ENCODE measurements at places on chromosomes 16 and 17. TPM values are rescaled to one million over a fixed set of nuclear protein-coding genes. Genes with fewer than 3 reads are reported as not detected.

The KRT32 gene
- polyA plus RNA-seq, result not detected

The GJC1 gene
- polyA plus RNA-seq, result 3.9 TPM

DNA sequence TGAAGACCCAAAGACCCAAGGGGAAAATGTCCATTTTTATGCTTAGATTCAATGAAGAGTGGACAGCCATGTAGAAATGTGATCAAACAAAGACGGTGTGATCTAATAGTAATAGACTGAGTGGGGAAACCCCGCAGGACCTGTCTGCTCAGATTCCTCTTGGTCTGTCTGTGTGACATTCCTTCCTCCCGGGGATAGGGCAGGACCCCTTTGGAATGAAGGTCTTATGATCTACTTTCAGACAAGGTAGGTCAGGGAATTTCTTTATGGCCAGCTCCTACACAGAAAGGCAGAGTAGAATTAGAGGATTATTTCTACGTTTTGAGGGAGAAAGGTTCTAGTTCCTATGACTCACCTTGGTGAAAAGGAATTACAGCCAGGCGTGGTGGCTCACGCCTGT lies 267.6 kb downstream of the STX8 start:
- no peak for DNase-seq
- H3K27me3 ChIP-seq, result no peaks in the 10 kb centered on the region
- H3K27ac ChIP-seq, result no peak overlapping the region
- no peaks in the 10 kb centered on the region for H3K36me3 ChIP-seq
- no peak overlapping the region for H3K4me3 ChIP-seq

DNA sequence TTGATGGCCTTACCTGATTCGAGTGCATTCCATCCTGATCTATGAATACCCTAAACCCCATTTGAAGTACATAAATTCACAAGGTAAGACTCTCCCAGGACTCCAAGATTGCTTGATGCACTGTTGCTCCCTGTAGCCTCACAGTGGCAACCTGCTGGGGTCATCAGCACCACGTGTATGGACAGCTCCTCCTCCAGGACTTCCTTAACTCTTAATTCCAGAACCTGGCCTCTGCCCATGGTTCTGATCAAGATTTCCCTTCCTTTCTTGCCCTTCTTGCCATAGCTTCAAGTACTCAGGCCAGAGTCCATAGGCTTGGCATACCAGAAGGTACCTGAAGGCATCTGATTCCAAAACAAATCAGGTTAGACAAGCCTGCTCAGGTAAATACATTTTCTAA lies 34.0 kb upstream of the NLK start:
- DNase-seq, result peak; percentile 64
- no peak overlapping the region for H3K27ac ChIP-seq
- no peaks in the 10 kb centered on the region for H3K36me3 ChIP-seq
- H3K4me1 ChIP-seq, result no peaks in the 10 kb centered on the region
- H3K4me3 ChIP-seq, result no peak overlapping the region

- H3K4me1 ChIP-seq, result no peaks in the 10 kb centered on the region
- no peak overlapping the region for H3K4me3 ChIP-seq
- H3K36me3 ChIP-seq, result no peaks in the 10 kb centered on the region
- no peak for DNase-seq
Measured at GRCh38 chr16:67730326-67730725, 11.2 kb upstream of the GFOD2 start.

Measured in lung (tissue), 17 donors.